Stimulated activated CD8-positive, alpha-beta memory T cell treated with anti-CD3 and anti-CD28 coated beads, Interleukin-4, amount 100 ng/mL, for 48 hours (primary cell): ENCODE measurements at places on chromosomes 3 and 15.

DNA sequence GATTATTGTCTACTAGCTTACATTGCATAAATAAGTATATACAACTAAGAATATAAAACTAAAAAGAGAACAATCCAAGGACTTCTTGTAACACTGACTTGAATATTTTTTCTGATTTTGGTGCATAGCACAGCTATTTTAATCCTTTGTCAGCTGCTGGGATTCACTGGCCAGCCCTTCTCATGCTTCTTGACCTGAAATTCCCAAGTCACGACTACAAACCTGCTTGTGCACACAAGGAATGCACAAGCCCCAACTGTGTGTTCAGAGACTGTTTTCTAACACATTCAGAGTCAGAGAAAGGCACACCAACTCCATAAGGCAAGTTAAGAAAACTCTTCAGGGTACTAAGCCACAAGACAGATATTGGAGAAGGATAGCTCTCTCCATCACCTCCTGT is 80.9 kb downstream of the TNIK start:
- DNase-seq, result no peak

DNA sequence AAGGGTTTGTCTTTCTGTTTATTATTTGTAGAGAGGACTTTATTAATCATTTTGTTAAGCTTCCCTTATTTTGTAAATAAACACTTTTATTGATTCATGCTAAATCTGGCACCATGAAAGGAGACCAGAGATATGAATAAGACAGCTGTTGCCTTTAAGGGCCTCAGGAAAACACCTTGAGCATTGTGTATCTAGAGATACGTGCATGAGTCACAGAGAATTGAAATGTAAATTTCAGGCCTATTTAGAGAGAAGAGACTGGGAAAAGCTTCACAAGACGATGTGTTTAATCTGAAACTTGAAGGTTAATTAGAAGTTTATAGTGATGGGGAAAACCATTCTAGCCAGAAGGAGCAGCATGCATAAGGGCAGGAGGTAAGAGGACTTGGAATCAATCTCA is 28.6 kb upstream of the UTS2B start:
- DNase-seq, result no peak

DNA sequence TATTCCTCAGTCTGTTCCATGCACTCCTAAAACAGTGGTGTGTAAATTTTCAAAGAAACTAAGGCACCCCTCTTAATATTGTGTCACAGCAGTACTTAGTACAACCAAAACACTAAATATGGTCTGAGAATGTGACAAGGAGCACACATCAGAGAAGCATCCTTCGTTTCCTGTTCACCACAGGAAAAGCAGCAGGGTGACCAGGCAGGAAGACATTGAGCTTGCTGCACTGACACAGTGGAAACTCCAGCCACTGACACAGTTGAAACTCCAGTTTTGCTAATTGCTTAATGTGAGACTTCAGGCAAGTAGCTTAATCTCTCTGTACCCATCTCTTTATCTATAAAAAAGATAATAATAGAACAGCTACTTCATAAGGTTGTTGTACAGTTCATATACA is 353.0 kb upstream of the RORA start:
- no peak for DNase-seq

DNA sequence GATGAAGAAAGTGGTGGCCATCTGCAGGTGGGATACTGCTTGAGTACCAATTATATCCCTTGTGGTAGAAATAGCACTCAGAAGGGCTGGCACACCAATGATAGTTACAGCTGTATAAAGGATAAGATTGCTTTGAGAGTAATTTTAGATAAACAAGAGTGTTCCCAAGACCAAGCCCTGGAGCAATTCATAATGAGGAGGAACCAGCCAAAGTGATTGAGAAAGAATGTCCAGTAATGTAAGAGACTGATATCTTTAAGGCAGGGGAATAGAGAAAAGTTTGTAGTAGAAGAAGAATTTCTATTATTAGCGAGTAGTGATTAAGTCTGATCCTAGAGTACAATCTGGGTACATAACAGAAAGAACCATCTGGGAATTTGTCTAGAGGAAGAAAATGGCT is 945.1 kb downstream of the OTOL1 start:
- no peak for DNase-seq
